A549 treated with GW870086 at 1 μM for 4 hours (cell line): ENCODE measurements at places on chromosomes 13 and 19. TPM values are rescaled to one million over a fixed set of nuclear protein-coding genes. Genes with fewer than 3 reads are reported as not detected.

SULT2B1 gene
- 12.4 to 18.3 TPM (median 16.6 TPM) in 5 replicates for total RNA-seq

TLE6 gene
- 3.5 to 8.1 TPM (median 5.5 TPM) in 5 replicates for total RNA-seq

LYPD3 gene
- 0.22 to 0.80 TPM (median 0.41 TPM) in 5 replicates for total RNA-seq

ETV2 gene
- 2.1 to 3.1 TPM (median 2.2 TPM) in 5 replicates for total RNA-seq

FCER2 gene
- not detected in 5 replicates for total RNA-seq

LRP3 gene
- total RNA-seq, result 35.0 to 57.4 TPM (median 49.2 TPM) in 5 replicates

LRRC63 gene
- total RNA-seq, result not detected in 5 replicates

DAND5 gene
- 0.07 to 0.32 TPM (median 0.10 TPM) in 4 of 5 replicates, not detected in the other for total RNA-seq

KANK2 gene
- 38.1 to 62.3 TPM (median 57.4 TPM) in 5 replicates for total RNA-seq

KRTDAP gene
- total RNA-seq, result not detected in 5 replicates

C19orf18 gene
- not detected in 5 replicates for total RNA-seq

ZNF221 gene
- total RNA-seq, result 0.35 to 0.85 TPM (median 0.70 TPM) in 5 replicates

MYO16 gene
- total RNA-seq, result 0.03 to 0.09 TPM (median 0.06 TPM) in 5 replicates

KLK3 gene
- 0.17 TPM in 1 of 5 replicates, not detected in the others for total RNA-seq

OR7A10 gene
- not detected in 5 replicates for total RNA-seq

PCDH8 gene
- total RNA-seq, result not detected in 5 replicates

LHFPL6 gene
- 6.4 to 7.3 TPM (median 7.0 TPM) in 5 replicates for total RNA-seq

HIF3A gene
- total RNA-seq, result not detected in 5 replicates

TMEM255B gene
- total RNA-seq, result 0.57 to 0.88 TPM (median 0.77 TPM) in 5 replicates

PRODH2 gene
- 0.18 to 0.80 TPM (median 0.29 TPM) in 5 replicates for total RNA-seq

PIK3R2 gene
- 2.1 to 13.4 TPM (median 10.4 TPM) in 5 replicates for total RNA-seq

KIR3DL1 gene
- not detected in 5 replicates for total RNA-seq

TMPRSS9 gene
- total RNA-seq, result 0.03 to 0.42 TPM in 2 of 5 replicates, not detected in the others

GPR4 gene
- total RNA-seq, result 0.14 to 0.34 TPM (median 0.27 TPM) in 5 replicates

PMIS2 gene
- total RNA-seq, result not detected in 5 replicates

PSG1 gene
- 0.17 to 0.30 TPM (median 0.23 TPM) in 5 replicates for total RNA-seq

CDX2 gene
- 0.53 to 1.2 TPM (median 0.96 TPM) in 5 replicates for total RNA-seq

ZNF493 gene
- 0.05 to 0.55 TPM in 2 of 5 replicates, not detected in the others for total RNA-seq

KIR2DL3 gene
- not detected in 5 replicates for total RNA-seq

SLAIN1 gene
- 0.34 to 0.82 TPM (median 0.49 TPM) in 5 replicates for total RNA-seq

LGALS14 gene
- total RNA-seq, result not detected in 5 replicates

MARK4 gene
- total RNA-seq, result 6.5 to 9.8 TPM (median 7.1 TPM) in 5 replicates

APOC1 gene
- 111 to 136 TPM (median 124 TPM) in 5 replicates for total RNA-seq

GEMIN7 gene
- total RNA-seq, result 90.6 to 105 TPM (median 94.4 TPM) in 5 replicates

KLK5 gene
- total RNA-seq, result 0.09 TPM in 1 of 5 replicates, not detected in the others

LILRA1 gene
- total RNA-seq, result not detected in 5 replicates

IL12RB1 gene
- not detected in 5 replicates for total RNA-seq

CEACAM7 gene
- total RNA-seq, result 0.08 to 0.17 TPM in 2 of 5 replicates, not detected in the others

APLP1 gene
- total RNA-seq, result 65.9 to 95.9 TPM (median 93.4 TPM) in 5 replicates

GARIN5A gene
- total RNA-seq, result 1.6 to 2.2 TPM (median 2.0 TPM) in 5 replicates

DCAF15 gene
- 15.8 to 21.1 TPM (median 20.0 TPM) in 5 replicates for total RNA-seq

CNMD gene
- total RNA-seq, result not detected in 5 replicates
